ENCODE measurements at places on chromosomes 12 and 14. TPM values are rescaled to one million over a fixed set of nuclear protein-coding genes. Genes with fewer than 3 reads are reported as not detected.

PLBD2 gene
- 21.2 TPM for total RNA-seq

SMCO2 gene
- not detected for total RNA-seq

NRIP2 gene
- total RNA-seq, result not detected

GAS2L3 gene
- total RNA-seq, result 0.73 TPM

CLEC4C gene
- not detected for total RNA-seq

OTUB2 gene
- 0.86 TPM for total RNA-seq

C3AR1 gene
- 1.1 TPM for total RNA-seq

AKT1 gene
- total RNA-seq, result 155 TPM

GZMH gene
- total RNA-seq, result 156 TPM

AICDA gene
- total RNA-seq, result not detected

IFNG gene
- 502 TPM for total RNA-seq

TAS2R20 gene
- 0.89 TPM for total RNA-seq

ART4 gene
- total RNA-seq, result not detected

IAPP gene
- total RNA-seq, result not detected

TMCC3 gene
- 0.10 TPM for total RNA-seq

TSPAN8 gene
- total RNA-seq, result not detected

TDRD9 gene
- 0.50 TPM for total RNA-seq

APOF gene
- total RNA-seq, result not detected

PLEK2 gene
- 1.2 TPM for total RNA-seq

RNASE3 gene
- not detected for total RNA-seq

TAS2R19 gene
- 1.1 TPM for total RNA-seq

CD163L1 gene
- not detected for total RNA-seq

RAD9B gene
- 0.95 TPM for total RNA-seq

LRRC9 gene
- total RNA-seq, result not detected

AGAP2 gene
- total RNA-seq, result 29.7 TPM

CLEC14A gene
- not detected for total RNA-seq

RNASE2 gene
- total RNA-seq, result not detected

ACVRL1 gene
- not detected for total RNA-seq

SLC8A3 gene
- total RNA-seq, result 0.25 TPM

IGFBP6 gene
- 1.9 TPM for total RNA-seq

KCNC2 gene
- total RNA-seq, result not detected

SYCP3 gene
- total RNA-seq, result 0.91 TPM

ZFYVE1 gene
- 9.4 TPM for total RNA-seq

RHOJ gene
- total RNA-seq, result not detected

RIMKLB gene
- total RNA-seq, result 4.4 TPM

NINJ2 gene
- total RNA-seq, result 2.1 TPM

SYNDIG1L gene
- total RNA-seq, result not detected

DHH gene
- total RNA-seq, result not detected

CCDC175 gene
- total RNA-seq, result not detected

KLRB1 gene
- 3.3 TPM for total RNA-seq

PPFIBP1 gene
- 10.1 TPM for total RNA-seq

SYT1 gene
- total RNA-seq, result not detected
